ENCODE measurements at places on chromosomes 16 and 17.
A peak's percentile ranks its signal among the peaks of the same experiment; 100 is the strongest.

DNA sequence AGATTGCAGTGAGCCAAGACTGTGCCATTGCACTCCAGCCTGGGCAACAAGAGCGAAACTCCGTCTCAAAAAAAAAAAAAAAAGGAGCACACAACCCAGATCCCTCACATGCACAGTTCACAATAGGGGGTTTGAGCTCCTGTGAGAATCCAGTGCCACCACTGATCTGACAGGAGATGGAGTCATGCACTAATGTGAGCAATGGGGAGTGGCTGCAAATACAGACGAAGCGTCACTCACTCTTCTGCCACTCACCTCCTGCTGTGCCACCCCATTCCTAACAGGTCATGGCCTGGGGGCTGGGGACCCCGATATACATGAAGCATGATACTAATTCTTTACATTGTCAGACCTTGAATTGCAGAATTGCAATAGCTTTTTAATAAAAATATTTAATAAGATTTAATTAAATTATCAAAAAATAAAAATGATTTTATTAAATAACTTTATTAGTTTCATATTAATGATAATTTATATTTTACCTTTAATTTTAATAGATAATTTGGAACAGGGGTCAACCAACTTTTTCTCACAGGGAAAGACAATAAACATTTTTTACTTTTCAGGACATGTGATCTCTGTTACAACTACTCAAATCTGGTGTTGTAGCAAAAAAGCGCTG lies 171.4 kb downstream of the COPRS start:
- DNase-seq = no peak

GRCh38 chr16:83603723-83604570 lies 203.8 kb upstream of the HSBP1 start:
- no peak for DNase-seq

GRCh38 chr16:70686376-70687101 lies 686 bp upstream of the MTSS2 start:
- no peak for DNase-seq

GRCh38 chr17:73135766-73136165 lies 29.0 kb upstream of the SSTR2 start:
- no peak for DNase-seq

DNA sequence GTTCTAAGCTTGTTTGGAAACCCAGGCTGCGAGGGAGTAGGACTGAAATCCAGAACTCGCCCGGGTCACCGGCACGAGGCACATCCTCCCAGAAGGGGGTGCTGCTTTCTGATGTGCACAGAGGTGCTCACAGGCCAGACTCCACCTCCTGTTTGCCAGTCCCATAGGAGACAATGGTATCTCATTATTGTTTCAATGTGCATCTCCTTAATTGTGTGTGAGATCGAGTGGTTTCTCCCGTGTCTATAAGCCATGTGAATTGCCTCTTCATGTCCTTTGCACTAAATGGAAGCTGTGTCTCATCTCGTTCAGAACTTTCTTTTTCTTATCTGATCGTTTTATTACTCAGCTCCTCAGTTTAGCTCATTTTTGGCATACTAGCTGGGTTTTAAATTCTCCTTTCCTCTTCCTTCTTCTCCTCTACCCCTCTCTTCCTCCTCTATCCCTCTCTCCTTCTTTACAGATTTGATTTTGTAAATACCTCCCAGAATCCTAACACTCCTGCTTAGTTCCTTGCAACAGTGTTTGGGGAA lies 32.1 kb upstream of the PRKCB start:
- DNase-seq = peak; percentile 48
